ENCODE measurements at places on chromosomes 3 and 15.
A peak's percentile ranks its signal among the peaks of the same experiment; 100 is the strongest.

DNA sequence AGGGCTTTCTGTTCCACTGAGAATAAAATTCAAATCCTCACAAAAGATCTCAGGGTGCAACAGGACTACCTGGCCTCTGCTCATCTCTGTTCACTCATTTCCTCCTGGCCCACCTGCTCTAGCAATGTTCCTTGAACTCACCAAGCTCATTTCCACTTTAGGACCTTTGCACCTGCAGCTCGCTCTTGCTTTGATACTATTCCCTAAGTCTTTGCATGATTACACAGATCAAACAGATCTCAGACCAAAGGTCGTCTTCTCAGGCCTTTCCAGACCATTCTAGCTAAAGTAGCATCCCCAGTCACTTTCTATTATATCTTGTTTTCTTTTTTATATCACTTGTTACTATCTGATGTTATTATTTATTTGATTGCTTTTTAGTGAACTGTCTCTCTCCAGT, 54.7 kb downstream of the B3GNT5 start:
- no peak for DNase-seq

- no peak for DNase-seq
Measured at GRCh38 chr15:48996276-48996675, 32.6 kb upstream of the SHC4 start.

GRCh38 chr3:71905426-71905825, 120.5 kb upstream of the PROK2 start:
- no peak for DNase-seq

DNA sequence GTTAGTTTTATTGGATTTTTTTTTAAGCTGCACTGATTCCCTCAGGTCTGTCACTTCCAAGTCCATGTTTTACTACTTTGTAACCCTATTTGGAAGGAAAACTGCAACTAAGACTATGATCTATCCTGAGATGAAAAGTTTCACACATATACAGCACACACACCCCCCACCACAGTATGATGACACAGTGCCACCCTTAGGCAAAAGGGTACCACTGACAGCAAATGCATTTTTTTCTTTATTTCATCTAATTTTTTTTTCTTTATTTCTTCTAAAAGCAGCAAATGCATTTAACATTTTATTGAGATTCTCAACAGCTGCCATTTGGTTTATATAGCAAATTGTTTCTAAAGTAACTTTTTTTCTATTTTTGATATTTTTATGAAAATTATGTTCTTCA, 21.2 kb downstream of the NGRN start:
- DNase-seq, result peak; percentile 32

- no peak for DNase-seq
Measured at GRCh38 chr3:132293251-132293650, 24.0 kb upstream of the ACP3 start.

DNA sequence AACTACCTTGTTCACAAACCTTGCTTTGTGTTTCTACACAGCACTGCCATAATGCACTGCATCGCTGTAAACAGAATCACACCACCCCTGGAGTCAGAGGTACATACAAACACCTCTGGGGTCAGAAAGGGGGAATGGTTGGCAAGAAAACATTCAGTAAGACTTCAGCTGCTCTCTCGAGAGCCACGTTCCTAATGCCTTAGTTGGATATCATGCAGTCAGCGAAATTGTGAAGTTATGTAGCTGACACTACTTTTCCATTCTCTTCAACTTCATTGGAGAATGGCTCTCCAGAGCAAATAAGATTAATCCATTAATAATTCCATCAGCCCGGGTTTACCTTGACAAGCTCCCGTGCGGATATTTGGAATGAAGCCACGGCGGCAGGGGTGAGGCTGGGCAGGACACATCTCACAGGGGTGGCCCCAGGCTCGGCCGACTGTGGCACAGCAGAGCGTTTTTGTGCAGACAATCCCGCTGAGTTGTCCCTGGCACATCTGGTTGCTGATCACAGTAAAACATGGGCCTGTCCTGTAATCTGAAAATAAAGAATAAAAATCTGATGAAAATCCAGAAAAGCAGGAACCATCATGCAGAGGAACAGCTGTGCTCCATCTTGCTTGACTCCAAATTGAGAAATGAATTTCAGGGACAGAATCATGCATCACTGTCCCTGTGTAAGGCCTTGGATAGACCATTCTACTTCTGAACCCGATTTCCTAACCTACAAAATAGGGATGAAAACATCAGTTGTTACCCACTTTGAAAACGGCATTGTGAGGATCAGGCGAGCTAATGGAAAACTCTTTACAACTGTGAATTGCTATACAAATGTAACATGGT, 108.0 kb downstream of the FBN1 start:
- no peak for DNase-seq

GRCh38 chr3:23396746-23397145, 193.6 kb downstream of the UBE2E2 start:
- DNase-seq, result no peak

- DNase-seq, result no peak
Measured at GRCh38 chr3:89043406-89043932, 64.0 kb upstream of the EPHA3 start.

- DNase-seq, result no peak
Measured at GRCh38 chr15:75114796-75115195, 86.9 kb upstream of the C15orf39 start.

GRCh38 chr3:116474032-116474780, 28.9 kb upstream of the LSAMP start:
- no peak for DNase-seq

GRCh38 chr15:77975332-77976094, 102.0 kb downstream of the TBC1D2B start:
- DNase-seq, result no peak

DNA sequence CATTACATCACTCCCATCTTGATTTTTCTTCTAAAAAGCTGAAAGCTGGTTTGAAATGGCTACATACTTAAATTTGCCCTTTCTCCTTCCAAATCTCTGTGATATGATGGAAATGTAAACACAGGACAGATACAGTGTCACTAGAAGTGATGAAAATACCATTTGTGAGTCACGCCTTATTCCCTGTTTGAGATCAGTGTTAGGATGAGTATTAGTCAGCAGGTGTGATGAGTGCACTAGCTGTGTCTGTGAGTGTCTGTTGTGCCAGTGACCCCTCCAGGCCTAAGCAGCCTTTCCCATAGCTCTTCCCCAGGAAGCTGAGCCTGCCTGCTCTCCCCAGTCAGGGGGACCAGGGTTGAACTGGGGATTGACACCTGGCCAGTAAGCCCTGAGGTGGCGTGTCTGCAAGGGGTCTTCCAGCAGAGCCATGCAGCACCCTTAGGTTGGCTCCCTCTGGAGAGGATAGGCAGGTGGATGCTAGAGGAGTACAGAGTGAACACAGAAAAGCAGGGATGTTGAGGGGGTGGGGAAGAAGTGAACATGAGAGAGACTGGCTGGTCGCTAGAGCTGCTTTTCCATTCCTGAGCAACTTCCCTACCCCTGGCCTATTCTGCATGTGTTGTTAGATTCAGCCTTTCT, 92.0 kb downstream of the PDE8A start:
- no peak for DNase-seq

DNA sequence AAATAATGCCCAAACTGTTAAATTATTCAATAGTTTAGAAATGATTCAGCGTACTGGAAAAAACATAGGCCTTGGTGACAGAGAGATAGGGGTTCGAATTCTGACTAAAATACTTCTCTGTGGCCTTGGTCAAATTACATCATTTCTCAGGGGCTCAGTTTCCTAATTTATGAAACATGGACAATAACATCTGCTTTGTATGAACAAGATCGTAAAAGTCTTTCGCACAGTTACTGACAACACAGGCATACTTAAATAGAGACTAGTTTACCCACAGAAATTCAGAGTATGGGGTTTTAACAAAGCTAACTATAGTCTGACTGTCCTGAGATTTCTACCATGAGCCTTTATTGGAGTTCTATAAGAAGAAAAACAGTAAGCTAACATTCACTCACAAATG, 440.4 kb downstream of the FHIT start:
- DNase-seq, result no peak

DNA sequence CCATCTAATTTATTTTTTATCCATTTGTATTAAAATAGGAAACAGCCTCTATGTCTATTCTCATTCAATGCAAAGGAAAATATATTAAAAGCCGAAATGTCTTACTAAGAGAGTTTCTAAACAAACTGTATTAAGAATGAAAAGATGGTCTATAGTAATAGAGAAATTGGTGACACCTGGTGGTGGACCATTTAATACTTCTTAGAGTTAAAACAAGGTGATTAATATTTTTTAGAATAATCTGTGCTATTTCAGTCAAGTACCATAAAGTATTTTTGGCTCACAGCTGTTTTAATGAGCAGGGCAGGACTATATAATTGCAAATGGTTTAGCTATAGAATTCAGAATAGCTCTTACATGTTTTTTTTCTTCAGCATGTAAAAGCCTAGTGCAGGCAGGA, 55.7 kb downstream of the SYNPR start:
- DNase-seq, result no peak

DNA sequence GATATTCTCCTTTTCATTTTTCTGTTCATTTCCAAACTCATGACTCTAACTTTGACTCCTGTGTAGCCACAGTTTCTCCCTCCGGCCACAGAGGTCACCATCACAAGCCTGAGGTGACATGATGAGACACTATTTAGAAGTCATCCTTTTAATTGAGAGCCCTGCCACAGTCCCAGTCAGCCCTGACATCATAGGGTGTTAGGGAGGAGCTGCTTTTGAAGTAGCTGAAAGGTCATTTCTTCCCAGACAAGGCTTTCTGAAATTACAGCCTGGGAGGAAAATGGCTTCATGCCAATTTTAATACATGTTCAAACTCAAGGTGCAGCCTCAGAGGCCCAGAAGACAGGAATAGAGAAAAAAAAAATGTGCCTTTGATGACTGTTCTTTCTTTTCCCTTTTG, 532.8 kb upstream of the TGFBR2 start:
- DNase-seq, result no peak

DNA sequence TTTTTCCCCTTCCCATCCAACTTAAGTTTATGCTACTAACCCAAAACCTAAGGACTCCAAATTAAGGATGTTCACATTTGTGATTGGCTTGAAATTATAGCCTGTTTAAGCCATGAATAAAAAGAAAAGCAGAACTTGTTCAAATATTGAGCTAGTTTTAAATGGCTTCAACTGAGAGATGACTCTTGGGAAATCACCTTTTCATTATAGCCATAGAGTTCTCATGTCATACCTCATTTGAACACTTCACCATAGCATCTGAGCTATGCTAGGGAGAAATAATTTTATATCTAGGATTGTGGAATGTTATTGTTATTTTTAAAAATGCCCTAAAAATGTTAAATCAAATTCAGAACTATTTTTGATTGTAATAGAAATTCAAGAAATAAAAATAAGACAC, 409.2 kb upstream of the RARB start:
- no peak for DNase-seq

- peak; percentile 39 for DNase-seq
Measured at GRCh38 chr15:90388462-90389380, 679 bp downstream of the IQGAP1 start.

DNA sequence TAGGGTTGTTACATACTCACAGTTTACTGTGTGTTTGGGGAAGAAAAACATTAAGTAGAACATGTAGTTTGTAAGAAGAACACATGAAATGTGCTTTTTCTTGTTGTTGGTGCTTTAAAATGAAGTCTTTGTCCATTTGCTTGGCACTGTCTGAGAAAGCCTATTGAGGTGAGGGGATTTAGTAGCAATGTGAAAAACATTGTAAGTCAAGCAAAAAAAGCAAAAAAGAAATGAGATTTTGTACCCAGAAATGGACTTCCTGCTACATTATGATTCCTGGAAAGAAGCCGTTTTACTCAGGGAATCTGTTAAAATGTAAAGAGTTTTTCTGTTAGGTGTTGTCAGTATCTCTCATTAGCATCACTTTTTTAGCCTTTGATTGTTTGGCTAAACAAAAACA, 59.9 kb downstream of the KAT2B start:
- no peak for DNase-seq

GRCh38 chr3:59052803-59053411, 3.1 kb upstream of the CFAP20DC start:
- DNase-seq, result no peak

DNA sequence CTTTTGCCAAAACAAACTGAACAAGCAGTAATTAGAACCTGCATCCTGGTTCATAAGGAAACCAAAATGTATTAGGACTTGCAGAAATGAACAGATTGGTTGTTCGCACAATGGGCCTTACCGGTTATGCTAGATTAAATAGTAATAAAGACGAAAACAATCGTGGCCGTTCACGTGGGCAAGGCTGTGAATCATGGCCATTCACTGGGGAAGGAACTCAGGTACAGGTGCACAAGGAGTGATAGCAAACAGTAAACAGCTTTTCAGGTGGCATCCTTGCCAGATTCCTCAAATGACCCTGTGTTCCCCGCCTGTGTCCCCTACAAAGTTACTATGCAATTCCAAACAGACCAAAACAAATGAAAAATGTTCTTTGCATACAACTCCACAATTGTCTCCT, 8.2 kb downstream of the LRIG1 start:
- DNase-seq, result no peak

DNA sequence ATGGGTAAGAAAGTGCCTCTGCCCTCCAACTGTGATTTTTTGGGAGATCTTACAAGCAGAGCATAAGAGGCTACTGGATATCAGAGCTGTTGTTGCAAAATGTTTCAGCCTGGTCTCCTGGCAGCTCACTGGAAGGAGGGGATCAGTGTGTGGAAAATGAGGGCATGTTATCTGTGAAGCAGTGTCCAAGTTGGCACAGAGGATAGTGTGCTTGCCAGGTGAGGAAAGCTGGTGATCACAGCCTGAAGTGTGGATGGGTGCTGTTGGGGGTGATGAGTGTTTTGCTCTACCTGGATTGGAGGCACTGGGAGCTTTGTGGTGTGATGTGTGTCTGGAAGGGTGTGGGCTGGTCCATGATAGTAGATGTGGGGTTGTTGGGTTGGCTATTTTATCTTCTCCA, 69.3 kb downstream of the MCTP2 start:
- DNase-seq, result no peak

- DNase-seq, result no peak
Measured at GRCh38 chr15:79640206-79640605, 208.1 kb downstream of the MINAR1 start.

- no peak for DNase-seq
Measured at GRCh38 chr3:138206196-138206595, 19.1 kb downstream of the ARMC8 start.

DNA sequence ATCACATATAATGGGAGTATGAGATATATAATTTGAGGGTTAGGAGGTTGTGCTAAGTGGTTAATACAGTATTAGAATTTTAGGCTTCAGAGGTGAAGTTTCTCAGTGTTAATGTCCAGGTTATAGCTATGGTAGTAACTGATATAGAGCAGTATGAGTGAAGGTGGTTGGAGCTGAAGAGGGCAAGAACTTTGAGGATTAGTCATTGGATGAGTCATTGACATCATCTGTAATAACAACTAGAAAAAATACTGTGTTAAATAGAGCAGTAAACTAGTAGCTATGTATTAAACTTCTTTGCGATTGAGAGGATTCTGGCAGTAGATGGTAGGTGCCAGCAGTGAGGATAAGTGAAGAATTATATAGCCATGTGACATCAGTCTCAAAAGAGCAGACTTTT, 47.5 kb upstream of the EIF3J start:
- DNase-seq, result no peak

GRCh38 chr3:140076552-140076951, 141.6 kb downstream of the CLSTN2 start:
- no peak for DNase-seq
